NAMALWA (cell line): ENCODE measurements at places on chromosomes 11 and 22.
A peak's percentile ranks its signal among the peaks of the same experiment; 100 is the strongest.

DNA sequence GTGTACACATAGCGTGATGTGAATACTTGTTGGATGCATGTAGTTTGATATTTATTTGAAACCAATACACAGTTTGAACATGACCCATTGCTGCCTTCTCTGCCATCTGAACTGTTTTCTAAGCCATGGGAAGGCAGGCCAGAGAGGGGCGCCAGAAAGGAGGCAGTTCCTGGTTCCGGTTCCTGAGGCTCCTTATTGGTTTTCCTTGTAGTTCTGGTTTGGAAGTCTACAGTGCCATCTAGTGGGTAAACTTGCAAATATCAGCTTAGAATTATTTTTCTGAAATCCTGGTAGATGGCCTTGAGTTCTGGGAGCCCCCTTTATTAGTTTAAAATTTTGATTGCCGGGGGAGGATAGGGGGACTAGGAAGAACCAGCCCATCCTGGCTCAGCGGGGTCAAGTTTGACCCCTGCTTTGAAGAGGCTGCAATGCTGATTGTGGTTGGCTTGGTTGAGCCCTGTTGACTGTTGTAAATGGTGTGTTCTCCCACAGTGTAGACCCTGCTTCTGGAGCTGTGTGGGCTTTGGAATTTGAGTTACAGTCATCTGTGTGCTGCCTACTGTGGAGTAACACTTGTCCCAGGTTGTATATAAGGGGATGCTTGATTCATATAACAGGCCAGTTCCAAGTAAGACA is 48.4 kb downstream of the GRAMD1B start:
- DNase-seq = peak; percentile 74

GRCh38 chr11:78428266-78428636 is 10.6 kb upstream of the GAB2 start:
- no peak for DNase-seq

GRCh38 chr11:75349521-75350116 is 1.8 kb downstream of the ARRB1 start:
- DNase-seq = no peak

DNA sequence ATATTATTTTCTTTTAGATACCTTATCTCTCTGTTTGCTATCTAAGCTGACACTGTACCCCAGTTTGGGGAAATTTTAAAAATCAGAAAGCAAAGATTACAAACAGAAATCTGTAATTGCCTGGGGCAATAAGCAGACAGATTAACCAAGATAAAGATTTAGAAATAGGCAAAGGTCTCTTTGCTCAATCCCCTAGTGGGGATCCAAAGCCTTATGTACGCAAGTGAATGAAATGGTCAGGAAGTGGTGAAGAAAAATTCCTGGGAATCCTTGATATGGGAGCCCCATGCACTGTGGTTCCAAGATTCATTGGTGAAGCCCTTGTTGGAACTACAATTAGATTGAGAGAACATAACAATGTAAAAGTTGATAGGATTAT is 139.5 kb upstream of the GUCY1A2 start:
- no peak for DNase-seq

- no peak for DNase-seq
Observed at GRCh38 chr22:40665312-40665711, 14.0 kb upstream of the MCHR1 start.

- no peak for DNase-seq
Observed at GRCh38 chr11:78818201-78818600, 243.5 kb upstream of the NARS2 start.
